BE2C (cell line): ENCODE measurements at places on chromosomes 2 and 18.

DNA sequence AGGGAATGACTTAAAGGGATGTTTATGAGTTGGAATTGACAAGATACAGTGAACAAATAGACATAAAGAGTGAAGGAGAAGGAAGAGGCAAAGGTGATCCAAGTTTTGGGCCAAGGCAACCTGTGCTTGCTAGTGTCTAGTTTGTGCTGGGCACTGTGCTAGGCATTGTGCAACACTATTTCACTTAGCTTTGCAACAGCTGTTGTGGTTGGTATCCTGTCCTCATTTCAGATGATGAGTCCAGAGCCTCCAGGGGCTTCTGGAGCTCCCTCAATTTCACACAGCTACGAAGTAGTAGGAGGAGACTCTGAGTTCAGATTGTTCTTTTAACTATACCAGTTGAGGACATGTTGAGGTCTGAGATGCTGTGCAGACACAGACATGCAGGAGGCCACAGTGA, 18.1 kb upstream of the LOXHD1 start:
- DNase-seq: no peak

GRCh38 chr2:128805918-128806317, 487.2 kb upstream of the HS6ST1 start:
- DNase-seq: no peak

- DNase-seq: no peak
Measured at GRCh38 chr2:30981096-30981495, 157.1 kb downstream of the GALNT14 start.

DNA sequence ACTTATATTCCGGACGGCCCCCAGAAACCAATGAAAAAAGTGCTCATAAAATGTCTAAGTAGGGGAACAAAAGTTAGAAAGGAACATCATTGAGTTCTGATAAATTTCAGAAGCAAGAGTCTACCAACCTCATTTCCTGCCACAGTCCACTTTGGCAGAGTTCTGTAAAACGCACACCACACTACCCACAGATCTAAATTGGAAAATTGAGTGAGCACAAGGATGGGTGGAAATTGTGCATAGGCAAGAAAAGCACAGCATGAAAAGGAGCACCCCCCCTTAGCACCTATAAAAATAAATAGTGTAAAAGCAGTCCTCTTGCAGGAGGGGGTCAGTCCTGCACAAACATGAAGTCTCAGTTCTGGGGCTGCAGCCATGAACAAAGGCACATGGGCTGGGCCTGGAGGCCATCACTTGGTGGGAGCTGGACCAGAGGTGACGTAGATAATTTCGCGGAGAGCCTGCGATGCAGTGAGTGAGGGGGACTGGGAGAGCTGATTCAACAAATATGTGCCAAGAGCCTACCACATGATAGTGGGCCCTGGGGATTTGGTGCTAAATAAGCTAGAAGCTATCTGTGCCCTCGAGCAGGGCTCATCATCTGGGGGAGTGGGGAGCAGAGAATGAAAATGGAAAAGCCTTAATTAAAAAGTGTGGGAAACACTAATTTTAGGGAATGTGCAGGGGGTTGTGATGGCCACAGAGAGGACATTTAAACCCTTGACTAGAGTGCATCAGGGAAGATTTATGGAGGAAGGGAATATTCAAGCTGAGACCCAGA, 48.9 kb upstream of the SPP2 start:
- DNase-seq: peak; percentile 45

DNA sequence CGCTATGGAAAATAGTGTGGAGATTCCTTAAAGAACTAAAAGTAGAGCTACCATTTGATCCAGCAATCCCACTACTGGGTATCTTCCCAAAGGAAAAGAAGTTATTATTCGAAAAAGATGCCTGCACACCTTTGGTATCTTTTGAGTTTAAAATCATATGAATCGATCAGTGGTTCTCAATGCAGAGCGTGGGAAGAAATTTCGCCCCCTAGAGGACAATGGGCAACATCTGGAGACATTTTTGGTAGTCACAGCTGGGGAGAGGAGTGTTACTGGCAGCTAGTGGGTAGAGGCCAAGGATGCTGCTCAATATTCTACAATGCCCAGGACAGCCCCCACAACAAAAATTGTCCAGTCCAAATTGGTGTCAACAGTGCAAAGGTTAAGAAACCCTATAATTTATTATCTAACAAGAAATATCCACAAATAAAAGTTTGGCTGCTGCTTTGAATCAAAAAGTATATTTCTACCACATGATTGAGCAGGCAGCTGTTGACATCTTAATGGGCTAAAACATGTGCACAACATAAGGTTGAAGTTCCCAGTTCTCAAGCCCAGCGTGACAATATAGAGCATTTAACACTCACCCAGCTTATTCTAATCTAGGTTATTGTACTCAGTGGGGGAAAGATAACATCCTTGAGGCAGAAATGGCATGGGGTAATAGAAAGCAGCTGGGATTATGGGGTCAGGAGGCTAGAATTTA, 425.7 kb downstream of the LRATD1 start:
- no peak for DNase-seq

GRCh38 chr2:36680012-36680411, 16.5 kb upstream of the VIT start:
- DNase-seq: no peak

DNA sequence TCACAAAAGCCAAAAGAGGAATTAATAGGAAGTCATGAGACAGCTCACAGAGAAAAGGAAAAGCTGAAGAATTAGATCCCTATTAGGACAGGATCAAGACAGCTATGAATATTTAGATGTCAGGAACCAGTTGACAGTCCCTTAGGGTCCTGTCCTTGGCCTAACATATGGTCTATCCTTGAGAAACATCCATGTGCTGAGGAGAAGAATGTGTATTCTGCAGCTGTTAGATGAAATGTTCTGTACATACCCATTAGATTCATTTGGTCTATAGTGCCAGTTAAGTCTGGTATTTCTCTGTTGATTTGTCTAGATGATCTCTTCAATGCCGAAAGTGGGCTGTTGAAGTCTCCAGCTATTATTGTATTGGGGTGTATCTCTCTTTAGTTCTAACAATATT, 37.6 kb upstream of the SLC40A1 start:
- DNase-seq: no peak

GRCh38 chr2:48448274-48449061, 81.5 kb upstream of the STON1 start:
- no peak for DNase-seq

GRCh38 chr2:142997231-142997630, 119.8 kb downstream of the KYNU start:
- no peak for DNase-seq

DNA sequence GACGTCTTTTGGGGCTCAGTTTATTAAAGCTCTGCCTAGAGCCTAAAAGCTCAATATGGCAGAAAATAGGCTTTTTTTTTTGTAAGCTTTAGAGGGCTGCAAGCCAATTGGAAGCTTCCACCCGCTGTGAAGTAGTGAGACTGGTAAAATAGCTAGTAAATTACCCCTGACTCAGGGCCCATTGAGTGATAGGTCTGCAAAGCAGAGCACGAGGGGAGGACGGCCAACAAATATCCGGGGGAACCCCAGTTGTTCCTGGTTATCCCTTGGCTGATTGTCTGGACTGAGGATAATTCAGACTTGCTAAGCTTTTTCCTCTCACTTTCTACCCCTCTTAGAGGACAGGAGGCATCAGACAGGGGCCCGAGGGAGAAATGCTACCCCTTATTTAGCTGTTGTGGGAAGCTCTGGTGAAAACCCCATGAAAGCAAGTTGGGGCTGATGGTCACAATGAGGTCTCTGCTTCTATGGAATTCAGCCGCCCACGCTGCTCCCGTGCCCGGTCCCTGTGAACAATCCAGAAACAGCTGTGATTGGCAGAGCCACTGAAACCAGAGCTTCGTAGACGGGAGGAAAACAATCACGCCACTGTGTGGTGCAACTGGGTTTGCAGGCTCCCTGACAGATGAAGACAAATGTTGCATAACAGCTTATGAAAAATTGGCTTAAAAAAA, 141.9 kb upstream of the LGALSL start:
- peak; percentile 68 for DNase-seq

- no peak for DNase-seq
Measured at GRCh38 chr18:9824474-9824832, 61.3 kb upstream of the TXNDC2 start.

GRCh38 chr18:7974200-7974874, 407.2 kb downstream of the PTPRM start:
- DNase-seq: no peak

- DNase-seq: peak; percentile 29
Measured at GRCh38 chr2:229713371-229714079, 830 bp downstream of the DNER start.

DNA sequence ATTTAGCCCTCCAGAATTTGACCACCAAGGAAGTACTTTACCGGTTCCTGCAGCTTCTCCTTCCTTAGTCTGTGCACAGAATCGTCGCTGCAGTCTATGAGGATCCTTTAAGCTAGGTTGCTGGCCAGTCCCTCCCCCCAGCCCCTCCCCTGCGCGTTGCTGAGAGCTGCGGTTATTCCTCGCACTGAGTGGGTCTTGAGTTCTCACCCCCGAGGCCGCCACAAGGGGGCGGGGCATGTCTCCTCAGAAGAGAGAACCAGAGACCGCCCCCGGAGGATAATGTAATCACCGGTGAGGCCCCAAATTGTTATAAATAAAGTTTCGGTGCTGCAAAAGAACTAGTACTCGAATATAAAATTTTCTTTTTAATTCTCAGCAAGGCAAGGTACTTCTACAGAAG, 1184.9 kb upstream of the CDH2 start:
- peak; percentile 13 for DNase-seq

- DNase-seq: no peak
Measured at GRCh38 chr2:60648191-60648590, 94.7 kb upstream of the BCL11A start.

DNA sequence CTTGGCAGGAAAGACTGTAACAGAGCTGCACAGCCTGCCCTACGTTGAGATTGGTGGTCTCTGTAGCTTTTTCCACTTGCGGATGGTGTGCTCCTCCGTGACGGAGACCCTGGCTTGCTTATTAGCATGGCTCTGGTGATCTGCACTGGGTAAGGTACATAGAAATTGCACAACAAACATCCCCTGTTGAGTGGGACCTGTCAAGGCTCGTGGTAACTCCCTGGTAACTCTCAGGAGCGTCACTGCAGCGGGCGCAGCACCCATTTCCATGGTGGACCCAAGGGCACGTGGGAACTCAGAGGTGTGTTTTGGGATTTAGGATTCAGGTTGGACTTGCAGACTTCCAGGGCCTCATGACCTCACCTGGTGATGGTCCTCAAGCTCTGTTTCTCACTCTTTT, 1.1 kb downstream of the TRAF3IP1 start:
- DNase-seq: no peak

DNA sequence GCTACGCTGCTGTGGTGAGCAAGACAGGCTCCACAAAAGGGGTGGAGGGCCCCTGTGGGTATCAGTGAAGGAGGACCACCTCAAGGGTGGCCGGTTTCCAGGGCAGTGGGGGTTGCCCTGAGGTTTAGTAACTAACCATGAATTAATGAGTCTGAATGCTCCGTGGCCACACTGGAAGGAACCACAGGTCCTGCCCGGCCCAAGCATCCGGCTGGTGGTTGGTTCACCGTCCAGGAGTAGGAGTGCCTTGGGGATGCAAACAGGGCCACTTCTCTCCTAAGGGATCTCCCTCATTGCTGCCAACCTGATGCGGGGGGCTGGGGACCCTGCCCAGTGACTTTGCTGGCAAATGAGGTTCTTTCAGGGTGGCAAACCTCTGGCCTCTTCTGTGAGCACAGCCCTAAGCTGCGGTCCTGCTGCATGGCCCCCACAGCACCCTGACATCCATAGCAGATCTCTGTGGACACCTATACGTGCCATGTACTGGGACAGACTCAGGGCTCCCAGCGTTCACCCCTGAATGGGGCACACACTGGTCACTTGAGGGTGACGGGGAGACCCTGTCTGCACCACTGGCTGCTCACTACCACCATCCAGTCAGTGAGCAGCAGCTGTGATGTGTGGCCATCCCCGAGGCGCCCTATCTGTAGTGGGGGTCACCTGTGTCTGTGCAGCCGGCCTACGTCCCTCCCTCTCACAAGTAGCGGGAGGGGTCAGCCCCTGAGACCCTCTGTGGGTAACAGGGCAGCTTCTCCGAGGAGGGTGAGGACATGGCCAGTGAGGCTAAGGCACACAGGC, 41.6 kb downstream of the HS6ST1 start:
- DNase-seq: no peak
